Chondrocyte (in vitro differentiated cells): ENCODE measurements at places on chromosomes 7 and 10.
A peak's percentile ranks its signal among the peaks of the same experiment; 100 is the strongest.

- no peaks in the 10 kb centered on the region for H3K27me3 ChIP-seq
- H3K4me1 ChIP-seq: peaks cover 28% of the 10 kb centered on the region
- no peak overlapping the region for H3K27ac ChIP-seq
- H3K4me3 ChIP-seq: no peak overlapping the region
- no peak for DNase-seq
These were observed 15.9 kb downstream of the FAM53B start for GRCh38 chr10:124728071-124728829.

GRCh38 chr7:101705331-101705730 is 76.2 kb upstream of the MYL10 start:
- no peak for DNase-seq
- no peak overlapping the region for H3K27ac ChIP-seq
- peaks cover 21% of the 10 kb centered on the region for H3K27me3 ChIP-seq
- H3K36me3 ChIP-seq: no peaks in the 10 kb centered on the region
- no peak overlapping the region for H3K4me3 ChIP-seq
- H3K4me1 ChIP-seq: no peaks in the 10 kb centered on the region

GRCh38 chr7:7109934-7110333 is 72.4 kb upstream of the C1GALT1 start:
- no peaks in the 10 kb centered on the region for H3K27me3 ChIP-seq
- no peak overlapping the region for H3K4me3 ChIP-seq
- peaks cover 4% of the 10 kb centered on the region for H3K36me3 ChIP-seq
- H3K27ac ChIP-seq: no peak overlapping the region

GRCh38 chr10:79932841-79933379 is 16.0 kb downstream of the SFTPD start:
- no peaks in the 10 kb centered on the region for H3K4me1 ChIP-seq
- H3K27me3 ChIP-seq: peaks cover 16% of the 10 kb centered on the region
- H3K4me3 ChIP-seq: no peak overlapping the region
- H3K36me3 ChIP-seq: no peaks in the 10 kb centered on the region

DNA sequence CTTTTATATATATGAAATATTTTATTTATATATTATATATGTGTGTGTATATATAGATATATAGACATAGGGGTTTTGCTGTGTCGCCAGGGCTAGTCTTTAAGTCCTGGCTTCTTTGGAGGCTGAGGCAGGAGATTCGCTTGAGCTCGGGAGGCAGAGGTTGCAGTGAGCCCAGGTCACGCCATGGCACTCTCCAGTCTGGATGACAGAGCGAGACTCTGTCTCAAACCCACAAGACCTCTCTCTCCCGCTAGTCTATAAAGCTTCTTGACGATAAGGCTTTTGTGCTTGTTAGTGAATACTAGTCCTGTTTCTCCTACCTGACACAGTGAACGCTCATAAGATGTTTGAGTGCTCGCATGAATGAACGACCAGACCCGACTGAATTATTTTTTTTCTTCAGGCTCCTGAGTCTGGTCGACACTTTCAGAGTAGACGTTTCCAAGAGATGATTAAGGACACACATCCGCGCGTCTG is 577 bp upstream of the DDX21 start:
- no peak for DNase-seq
- H3K4me1 ChIP-seq: peaks cover 29% of the 10 kb centered on the region
- peaks cover 5% of the 10 kb centered on the region for H3K36me3 ChIP-seq
- H3K27ac ChIP-seq: peak overlapping the region; percentile 98

DNA sequence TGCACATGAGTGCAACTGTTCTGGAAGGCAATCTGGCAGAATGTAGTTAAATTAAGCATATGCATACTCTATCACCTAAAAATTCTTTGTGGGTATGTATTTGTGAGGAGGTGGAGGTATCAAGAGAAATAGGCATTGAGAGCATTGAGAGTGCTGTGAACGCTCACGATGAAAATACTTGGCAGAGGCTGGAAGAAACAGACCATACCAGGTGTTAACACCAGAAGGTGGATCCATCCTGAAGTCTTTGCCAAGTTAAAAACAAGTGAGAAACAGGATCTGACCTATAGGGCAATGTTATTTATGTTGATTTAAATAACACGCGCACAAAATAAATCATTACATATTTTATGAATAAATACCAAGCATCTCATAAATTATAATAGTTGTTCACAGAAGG is 311.6 kb downstream of the PCLO start:
- no peak for DNase-seq
- H3K4me1 ChIP-seq: no peaks in the 10 kb centered on the region
- no peak overlapping the region for H3K27ac ChIP-seq

DNA sequence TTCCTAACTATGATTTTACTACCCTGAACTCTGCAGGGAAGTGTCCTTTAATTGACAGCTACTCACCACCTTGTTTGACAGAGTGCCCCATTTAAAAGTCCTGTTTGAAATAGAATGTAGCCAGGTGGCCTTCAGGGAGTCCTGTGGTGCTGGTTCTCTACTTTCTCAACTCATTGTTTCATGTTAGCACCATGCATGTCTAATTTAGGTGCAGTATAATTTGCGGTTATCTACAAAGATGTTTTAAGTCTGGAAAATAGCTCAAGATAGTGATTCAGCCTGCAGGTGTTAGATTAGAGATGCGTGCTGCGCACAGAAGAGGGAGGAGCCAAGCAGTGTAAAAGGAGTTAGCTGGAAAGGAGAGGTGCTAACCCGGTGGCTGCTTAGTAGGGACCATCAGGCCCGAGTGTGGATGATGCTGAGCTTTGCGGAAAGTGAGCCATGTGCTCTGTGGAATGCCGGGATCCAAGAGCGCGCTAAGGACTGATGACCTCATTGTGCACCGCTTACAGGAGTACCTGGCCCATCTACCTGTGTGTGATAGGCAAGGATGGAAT is 1.2 kb downstream of the CCM2 start:
- H3K4me1 ChIP-seq: peaks cover 16% of the 10 kb centered on the region
- peak overlapping the region; percentile 85 for H3K27ac ChIP-seq
- H3K36me3 ChIP-seq: no peaks in the 10 kb centered on the region

- peak overlapping the region; percentile 37 for H3K27ac ChIP-seq
- no peaks in the 10 kb centered on the region for H3K27me3 ChIP-seq
- peaks cover 40% of the 10 kb centered on the region for H3K4me1 ChIP-seq
- H3K4me3 ChIP-seq: no peak overlapping the region
- no peak for DNase-seq
These were observed 42.8 kb downstream of the RNLS start for GRCh38 chr10:88540351-88540750.

- H3K4me1 ChIP-seq: peaks cover 23% of the 10 kb centered on the region
- no peak for DNase-seq
- no peaks in the 10 kb centered on the region for H3K27me3 ChIP-seq
- H3K27ac ChIP-seq: no peak overlapping the region
These were observed 216.0 kb downstream of the KLF6 start for GRCh38 chr10:3568983-3569382.

DNA sequence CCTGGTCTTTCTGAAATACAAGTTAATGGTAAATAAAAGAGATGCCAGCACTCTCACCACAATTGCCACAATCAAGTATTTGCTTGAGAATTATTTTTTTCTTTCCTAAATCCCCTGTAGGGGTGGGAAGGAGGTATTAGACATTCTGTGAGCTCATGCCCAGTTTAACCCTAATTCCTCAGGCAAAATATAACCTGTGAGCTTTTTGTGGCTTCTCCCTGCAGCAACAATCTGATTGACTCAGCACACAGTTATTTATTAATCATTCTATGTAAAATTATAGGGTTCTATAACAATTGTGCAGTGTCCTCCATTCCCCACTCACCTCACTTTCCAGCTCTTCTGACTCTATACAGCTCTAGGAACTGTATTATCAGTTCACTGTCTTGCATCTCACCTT is 66.3 kb downstream of the GLI3 start:
- peaks cover 2% of the 10 kb centered on the region for H3K36me3 ChIP-seq
- H3K4me1 ChIP-seq: peaks cover 20% of the 10 kb centered on the region
- H3K27me3 ChIP-seq: no peaks in the 10 kb centered on the region

DNA sequence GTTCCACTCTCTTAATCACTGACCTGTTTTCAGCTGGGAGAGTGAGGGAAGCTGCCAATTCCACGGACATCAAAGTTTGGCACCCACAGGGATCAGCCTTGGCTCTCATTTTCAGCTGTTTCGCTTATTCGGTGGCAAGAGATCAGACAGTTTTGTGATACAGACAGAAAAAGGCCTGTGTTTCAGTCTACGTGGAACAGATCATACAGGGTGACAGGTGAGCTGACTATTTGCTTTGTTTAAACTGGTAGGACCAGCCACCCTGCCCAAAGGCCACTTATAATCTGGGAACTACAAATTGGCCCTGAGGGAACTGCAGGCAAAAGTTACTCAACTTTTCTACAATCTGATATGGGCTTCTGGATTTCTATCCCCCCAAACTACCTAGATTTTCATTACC is 128.6 kb downstream of the ZNF467 start:
- H3K27me3 ChIP-seq: peaks cover 26% of the 10 kb centered on the region
- no peaks in the 10 kb centered on the region for H3K4me1 ChIP-seq
- DNase-seq: no peak
- no peak overlapping the region for H3K27ac ChIP-seq
- H3K36me3 ChIP-seq: no peaks in the 10 kb centered on the region
